CD4-positive, alpha-beta memory T cell (primary cell): ENCODE measurements at places on chromosomes 4 and X. TPM values are rescaled to one million over a fixed set of nuclear protein-coding genes. Genes with fewer than 3 reads are reported as not detected.

LINC00632 gene
- total RNA-seq, result 16.2 TPM

DCAF8L2 gene
- total RNA-seq, result not detected

PASD1 gene
- total RNA-seq, result not detected

DNA sequence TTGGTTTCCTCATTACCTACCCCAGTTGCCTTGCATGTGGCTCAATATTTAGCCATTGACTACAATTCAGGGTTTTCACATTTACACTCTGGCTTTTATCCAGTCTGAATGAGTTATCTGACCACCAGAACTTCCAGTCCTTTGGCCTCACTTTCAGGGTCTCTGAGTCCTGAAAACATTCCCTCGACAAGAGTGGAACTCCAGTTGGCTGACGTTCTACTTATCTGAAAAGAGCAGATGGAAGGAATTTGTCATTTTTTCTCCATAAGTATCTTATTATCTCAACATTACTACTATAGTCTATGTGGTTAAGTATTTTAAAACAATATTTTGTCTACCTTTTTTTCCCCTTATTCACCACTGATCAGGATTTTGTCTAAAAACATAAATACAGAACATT, 5.2 kb upstream of the CASP6 start:
- peaks cover 5% of the 10 kb centered on the region for H3K36me3 ChIP-seq
- DNase-seq, result no peak
- H3K4me3 ChIP-seq, result no peak overlapping the region

DNA sequence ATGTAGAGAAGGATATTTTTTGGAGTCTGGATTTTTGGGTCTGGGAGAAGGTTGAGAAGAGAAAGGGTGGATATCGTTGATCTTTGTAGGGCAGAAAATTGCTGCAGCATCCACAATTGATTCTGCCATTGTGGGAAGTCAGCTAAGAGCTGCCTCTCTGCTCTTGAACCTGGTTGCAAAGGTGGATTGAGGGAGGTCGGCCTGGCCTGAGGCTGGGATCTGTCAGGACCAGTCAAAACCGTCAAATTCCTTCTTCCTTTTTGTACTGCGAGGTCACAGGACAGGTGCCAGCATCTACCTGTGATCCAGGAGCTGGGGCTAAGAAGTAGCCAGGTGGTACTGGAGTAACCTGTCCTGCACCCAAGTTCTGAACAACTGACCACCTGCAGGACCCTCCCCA, 93.7 kb downstream of the SHOX start:
- no peaks in the 10 kb centered on the region for H3K27me3 ChIP-seq
- no peak overlapping the region for H3K27ac ChIP-seq
- DNase-seq, result peak; percentile 17
- H3K4me1 ChIP-seq, result no peaks in the 10 kb centered on the region
- no peaks in the 10 kb centered on the region for H3K36me3 ChIP-seq

GRCh38 chr4:1200425-1201035, 28.1 kb upstream of the SPON2 start:
- no peaks in the 10 kb centered on the region for H3K27me3 ChIP-seq
- H3K4me1 ChIP-seq, result peaks cover 56% of the 10 kb centered on the region
- no peak for DNase-seq
- peak overlapping the region; percentile 50 for H3K27ac ChIP-seq
- peak overlapping the region; percentile 49 for H3K4me3 ChIP-seq
- no peaks in the 10 kb centered on the region for H3K36me3 ChIP-seq

DNA sequence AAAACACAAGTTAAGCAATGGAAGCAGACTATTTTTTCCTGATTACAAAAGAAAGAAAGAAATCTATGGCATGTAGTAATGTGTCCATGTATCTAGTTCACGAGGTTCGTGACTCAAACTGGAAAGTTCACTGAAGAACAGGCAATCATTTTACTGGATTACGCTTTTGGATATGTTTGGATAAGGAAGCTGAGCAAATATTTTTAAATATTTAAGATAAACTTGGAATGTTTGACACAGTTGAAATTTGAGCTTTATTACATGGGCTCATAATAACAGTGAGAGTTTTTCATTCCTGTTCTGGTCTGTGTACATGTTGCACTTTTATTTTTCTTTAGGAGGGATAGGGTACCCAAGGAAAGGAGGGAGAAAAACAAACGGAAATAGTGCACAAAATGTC, 244.2 kb upstream of the GK2 start:
- no peaks in the 10 kb centered on the region for H3K4me1 ChIP-seq
- H3K4me3 ChIP-seq, result no peak overlapping the region
- DNase-seq, result no peak
- no peak overlapping the region for H3K27ac ChIP-seq
- no peaks in the 10 kb centered on the region for H3K27me3 ChIP-seq
- no peaks in the 10 kb centered on the region for H3K36me3 ChIP-seq

DNA sequence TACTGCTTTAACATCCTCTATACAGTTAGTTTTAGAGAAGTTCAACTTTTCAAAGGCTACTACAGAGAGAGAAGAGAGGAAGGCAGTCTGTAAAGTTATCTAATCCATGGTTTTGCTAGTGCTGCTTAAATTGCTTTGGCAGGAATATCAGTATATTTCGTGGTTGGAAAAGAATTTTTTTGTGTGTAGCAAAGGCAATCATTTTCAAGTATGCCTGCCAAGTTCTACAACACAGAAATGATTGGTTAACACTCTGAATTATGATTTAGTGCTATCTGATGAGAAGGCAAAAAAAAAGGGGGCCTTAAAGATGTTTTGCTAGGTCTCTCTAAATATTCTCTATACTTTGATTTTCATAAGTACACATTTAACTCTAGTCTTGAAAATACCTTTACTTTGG, 133.1 kb downstream of the JADE1 start:
- no peak overlapping the region for H3K4me3 ChIP-seq
- no peak for DNase-seq
- no peak overlapping the region for H3K27ac ChIP-seq
- no peaks in the 10 kb centered on the region for H3K27me3 ChIP-seq

DNA sequence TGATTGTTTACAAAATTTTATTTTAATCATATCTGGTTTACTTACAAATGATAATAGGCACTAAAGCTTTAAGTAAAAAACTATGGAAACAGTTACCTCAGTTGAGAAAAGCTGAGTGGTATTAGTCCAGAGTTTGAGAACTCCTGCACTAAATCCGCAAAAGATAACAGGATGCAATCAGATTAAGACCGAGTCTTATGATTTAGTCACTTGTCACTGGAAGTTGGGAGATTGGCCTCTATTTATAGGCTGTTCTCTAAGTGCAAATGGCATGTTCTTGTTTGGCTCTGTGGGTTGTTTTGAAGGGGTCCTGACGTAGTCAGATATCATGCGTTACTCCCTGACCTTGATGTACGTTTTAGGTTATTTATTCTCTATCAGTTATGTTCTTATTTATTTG, 6.3 kb downstream of the GPAT3 start:
- H3K27ac ChIP-seq, result no peak overlapping the region
- H3K4me3 ChIP-seq, result no peak overlapping the region
- no peak for DNase-seq
- H3K36me3 ChIP-seq, result no peaks in the 10 kb centered on the region
- H3K27me3 ChIP-seq, result no peaks in the 10 kb centered on the region

DNA sequence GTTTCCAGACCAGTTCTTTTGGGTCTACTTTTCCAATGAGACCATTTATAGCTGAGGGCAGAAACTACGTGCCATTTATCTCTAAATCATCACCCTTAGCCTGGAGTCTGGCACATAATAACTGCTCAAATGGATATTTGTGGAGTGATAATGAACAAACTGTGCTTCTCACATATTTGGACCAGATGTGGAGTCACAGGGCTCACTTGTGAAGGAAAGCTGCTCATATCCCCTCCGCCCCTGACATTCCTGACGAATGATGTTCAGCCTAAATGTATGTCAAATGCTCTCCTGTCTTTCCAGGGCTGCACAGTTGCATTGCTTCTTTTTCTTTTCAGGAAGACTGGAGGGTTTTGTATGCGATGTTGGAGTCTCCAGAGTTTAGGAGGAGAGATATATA, 110.1 kb downstream of the GBA3 start:
- no peak overlapping the region for H3K4me3 ChIP-seq
- H3K36me3 ChIP-seq, result no peaks in the 10 kb centered on the region
- no peak for DNase-seq
- H3K27ac ChIP-seq, result no peak overlapping the region
- H3K27me3 ChIP-seq, result no peaks in the 10 kb centered on the region
